ENCODE measurements at places on chromosomes 1 and 21.

DNA sequence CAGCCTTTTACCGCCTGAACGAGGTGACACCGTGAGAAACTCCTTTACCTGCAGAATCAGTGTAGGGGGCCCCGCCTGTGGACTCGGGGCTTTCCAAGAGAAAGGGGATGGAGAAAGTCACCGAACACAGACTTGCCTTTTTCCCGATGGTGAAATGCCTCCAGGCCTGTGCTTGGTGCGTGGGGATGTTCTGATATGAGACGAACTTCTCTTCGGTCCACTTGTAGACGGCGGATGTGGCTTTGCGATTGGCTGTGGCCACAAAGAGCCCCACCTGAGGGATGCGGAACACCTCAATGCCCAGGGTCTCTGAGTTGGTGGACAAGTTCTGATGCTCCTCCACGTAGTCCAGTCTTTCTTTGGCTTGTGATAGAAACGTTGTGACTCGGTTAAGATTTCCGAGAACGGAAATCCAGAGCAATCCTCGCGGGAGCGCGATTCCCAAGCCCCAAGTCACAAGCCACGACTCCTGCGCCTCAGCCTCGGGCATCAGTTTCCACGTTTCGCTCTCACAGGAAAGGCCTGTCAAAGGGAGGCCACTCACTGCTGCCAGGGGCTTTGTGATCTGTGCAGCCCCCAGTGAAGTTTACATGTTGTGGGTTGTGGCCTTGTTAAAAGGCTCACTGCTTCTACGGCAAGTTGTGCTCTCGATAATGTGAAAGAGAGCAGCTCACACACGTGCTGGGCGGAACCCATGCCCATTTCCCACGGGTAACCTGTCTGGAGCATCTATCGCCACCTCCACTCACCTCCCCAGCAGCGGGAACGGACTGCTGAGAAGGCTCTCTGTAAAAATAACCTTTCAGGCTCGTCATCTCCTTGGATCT, 12.6 kb downstream of the KRTAP10-1 start:
- no peak for DNase-seq

DNA sequence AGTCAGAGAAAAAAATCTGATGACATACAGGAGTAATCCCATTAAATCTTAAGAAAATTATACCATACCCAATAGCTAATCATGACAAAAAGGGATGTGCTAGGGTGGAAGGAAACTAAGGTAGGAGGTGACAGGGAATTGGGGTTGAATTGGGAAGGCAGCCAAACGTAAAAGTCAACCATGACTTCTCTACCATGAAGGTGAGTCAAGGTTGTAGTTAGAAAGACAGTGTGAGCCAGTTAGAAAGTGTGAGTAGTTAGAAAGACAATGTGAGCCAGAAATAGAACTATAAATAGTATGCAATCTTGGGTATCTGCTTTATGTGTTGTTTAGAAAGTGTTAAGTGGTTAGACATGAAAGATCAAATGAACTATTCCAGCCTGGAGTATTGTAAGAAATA, 556.8 kb downstream of the AGBL4 start:
- DNase-seq, result no peak

DNA sequence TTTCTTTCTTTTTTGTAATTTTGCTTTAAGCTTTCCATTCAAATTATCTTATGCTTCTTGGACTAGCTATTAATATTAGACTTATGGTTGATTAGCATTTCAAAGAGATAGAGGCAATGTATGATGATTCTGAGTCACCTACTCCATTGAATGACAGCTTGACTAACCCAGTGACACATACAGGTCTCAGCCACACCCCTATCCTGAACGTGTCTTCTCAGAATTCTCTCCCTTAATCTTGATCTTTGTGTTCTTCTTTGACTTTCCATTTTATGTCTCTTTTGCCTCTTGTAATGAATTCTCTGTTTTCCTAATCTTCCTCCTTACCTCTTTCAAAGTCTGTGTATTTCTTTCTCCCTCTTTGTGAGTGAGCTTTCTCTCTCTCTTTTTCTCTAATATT, 241.1 kb downstream of the PDE4B start:
- DNase-seq, result no peak

- DNase-seq, result no peak
Measured at GRCh38 chr1:88935522-88936222, 44.3 kb upstream of the GTF2B start.

GRCh38 chr1:160411271-160412027, 11.1 kb downstream of the VANGL2 start:
- no peak for DNase-seq

DNA sequence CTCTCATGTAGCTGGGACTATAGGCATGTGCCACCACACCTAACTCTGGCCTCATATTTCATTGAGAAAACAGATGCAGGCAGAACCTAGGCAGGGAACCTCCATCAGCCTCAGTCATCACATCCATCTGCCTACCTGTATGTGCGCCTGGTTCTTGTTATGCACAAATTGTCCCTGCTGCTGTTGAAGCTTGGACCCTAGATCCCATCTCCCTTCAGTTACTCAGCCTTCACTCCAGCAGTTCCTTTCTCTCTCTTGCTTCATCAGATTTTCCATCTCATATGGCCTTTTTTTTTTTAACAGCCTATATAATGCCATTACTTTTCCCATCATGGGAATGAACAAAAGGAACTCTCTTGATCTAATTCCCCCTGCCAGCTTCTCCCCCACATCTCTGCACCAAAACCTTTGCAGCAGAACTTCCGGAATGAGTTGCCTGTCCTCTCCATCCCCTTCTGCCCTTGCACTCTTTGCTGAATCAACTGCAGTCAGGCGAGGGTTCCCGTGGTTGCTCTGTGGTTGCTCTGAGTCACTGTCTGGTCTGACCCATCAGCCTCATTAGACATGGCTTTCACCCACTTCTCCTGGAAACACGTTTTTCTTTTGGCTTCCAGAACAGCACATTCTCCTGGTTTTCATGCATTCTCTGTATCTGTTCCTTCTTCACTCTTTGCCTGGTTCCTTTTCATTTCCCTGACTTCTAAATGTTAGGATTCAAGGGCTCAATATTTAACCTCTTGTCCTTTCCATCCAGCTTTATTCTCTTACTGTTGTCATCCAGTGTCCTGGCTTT, 41.5 kb downstream of the UBE4B start:
- peak; percentile 10 for DNase-seq

DNA sequence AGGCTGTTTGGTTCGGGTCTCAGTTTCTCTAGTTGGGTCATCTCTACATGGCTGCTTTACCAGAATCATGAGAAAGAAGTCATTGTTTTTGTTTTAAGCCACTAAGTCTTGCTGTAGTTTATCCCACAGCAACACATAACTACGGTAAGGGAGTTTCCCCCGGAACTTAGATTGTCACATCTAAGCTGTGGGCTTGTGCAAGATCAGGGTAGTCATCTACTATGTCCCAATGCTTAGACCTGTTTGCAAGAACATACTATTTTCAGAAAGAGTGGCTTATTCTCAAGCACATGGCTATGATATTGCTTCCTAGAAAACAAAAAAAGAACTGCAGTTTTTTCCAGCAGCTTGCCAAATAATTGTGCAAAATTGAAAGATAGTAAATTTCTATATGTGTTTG, 18.0 kb upstream of the OLIG2 start:
- no peak for DNase-seq

GRCh38 chr1:166721145-166721544, 118.1 kb upstream of the POGK start:
- no peak for DNase-seq

GRCh38 chr1:85148524-85149250, 52.1 kb downstream of the SYDE2 start:
- no peak for DNase-seq

- DNase-seq, result no peak
Measured at GRCh38 chr1:201251411-201251810, 31.9 kb upstream of the PKP1 start.

- DNase-seq, result no peak
Measured at GRCh38 chr1:227388214-227389168, 70.2 kb upstream of the CDC42BPA start.

DNA sequence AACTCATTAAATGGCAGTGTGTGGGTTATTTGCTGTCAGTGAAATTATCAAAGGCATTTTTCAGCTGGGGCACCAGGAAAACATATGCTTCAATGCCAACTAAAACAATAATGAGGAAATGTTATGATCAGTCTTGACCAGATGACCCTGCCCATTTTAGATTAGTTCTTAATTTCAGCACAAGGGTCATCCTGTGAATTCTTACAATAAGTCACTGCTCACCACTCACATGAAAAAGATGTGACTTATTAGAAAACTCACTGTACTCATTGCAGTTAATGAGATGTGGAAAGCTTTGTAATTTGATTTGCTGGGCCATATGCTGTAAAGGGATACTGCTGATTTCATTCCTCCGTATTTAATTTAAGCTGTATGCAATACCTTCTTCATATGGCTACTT, 178.5 kb upstream of the LMO4 start:
- no peak for DNase-seq

GRCh38 chr1:62746086-62746808, 37.7 kb upstream of the ATG4C start:
- no peak for DNase-seq

- no peak for DNase-seq
Measured at GRCh38 chr1:248739572-248740205, 15.9 kb downstream of the LYPD8 start.

DNA sequence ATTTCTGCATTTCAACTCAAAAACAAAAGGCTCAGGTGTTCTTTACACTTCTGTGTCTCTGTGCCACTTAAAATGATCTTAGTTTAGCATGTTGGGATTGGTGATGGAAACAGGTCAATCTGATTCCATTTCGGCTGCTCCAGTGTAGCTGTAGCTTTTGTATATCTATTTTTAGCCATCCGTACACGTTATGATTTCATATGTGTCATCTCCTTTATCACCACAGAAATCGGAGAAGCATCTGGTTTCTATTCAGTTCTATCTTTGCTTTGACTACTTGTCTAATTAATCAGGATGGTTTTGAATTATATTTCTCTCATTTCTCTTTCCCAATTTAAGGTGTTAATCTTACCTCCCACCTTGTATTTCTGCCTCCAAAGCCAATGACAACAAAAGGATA, 41.1 kb downstream of the RGS21 start:
- no peak for DNase-seq

DNA sequence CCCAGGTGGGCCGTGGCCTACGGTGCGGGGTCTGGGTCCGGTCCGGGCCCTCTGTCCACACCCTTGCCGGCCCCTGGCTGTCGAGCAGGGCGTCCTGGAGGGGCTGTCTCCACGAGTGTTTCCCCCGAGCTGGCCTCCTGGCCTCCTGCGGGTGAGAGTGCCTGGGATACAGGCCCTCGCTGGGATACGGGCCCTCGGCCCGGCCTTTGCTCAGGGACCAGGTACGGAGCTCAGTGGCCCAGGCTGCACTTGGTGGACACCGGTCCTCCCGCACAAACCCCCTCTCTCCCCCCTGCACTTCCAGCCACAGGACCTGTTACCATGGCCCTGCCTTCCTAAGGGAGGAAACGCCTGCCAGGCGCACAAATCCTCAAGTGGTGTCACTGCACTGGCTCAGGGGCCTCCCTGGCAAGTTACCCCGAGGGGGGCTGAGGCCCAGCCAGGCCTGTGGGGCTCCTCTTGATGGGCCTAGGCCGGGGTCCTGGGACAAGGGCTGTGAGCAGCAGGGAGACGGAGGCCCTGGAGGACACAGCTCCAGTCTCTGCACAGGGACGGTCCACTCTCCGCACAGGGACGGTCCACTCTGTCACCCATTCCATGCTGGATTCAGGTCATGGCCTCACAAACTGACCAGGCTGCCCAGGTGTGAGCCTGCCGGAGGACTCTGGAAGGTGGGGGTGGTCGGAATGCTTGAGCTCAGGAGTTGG, 18.2 kb upstream of the RNF223 start:
- DNase-seq, result no peak

GRCh38 chr1:30318413-30318812, 405.0 kb downstream of the MATN1 start:
- DNase-seq, result no peak

- DNase-seq, result no peak
Measured at GRCh38 chr1:47564570-47564969, 126.7 kb downstream of the FOXD2 start.

DNA sequence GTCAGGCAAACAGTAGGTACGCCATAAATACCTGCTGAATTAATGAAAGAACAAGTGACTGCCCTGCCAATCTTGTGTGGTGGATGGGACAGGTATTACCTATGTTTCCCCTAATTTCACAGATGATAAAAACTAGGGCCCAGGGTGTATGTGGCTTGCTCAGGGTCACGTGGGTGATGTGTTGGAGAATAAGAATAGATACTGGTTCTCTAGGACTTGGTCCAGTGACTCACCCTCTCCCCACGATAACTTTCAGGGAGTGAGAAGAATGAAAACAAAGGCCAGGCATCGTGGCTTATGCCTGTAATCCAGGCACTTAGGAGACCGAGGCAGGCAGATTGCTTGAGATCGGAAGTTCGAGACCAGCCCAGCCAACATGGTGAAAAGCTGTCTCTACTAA, 26.7 kb downstream of the SLC26A9 start:
- DNase-seq, result no peak

GRCh38 chr1:207020065-207020708, 12.4 kb downstream of the C1orf116 start:
- DNase-seq, result no peak

DNA sequence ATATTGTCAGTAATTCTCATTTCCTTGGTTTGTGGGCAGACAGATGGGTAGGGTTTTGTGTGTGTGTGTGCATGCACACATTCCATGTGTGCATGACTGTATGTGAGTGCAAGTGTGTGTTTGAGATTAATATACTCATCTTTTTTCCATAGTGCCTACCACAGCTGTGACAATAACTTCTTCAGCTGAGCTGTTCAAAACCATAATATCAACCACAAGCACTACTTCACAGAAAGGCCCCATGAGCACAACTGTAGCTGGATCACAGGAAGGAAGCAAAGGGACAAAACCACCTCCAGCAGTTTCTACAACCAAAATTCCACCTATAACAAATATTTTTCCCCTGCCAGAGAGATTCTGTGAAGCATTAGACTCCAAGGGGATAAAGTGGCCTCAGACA, 149.3 kb downstream of the ADGRL2 start:
- no peak for DNase-seq

GRCh38 chr1:184025242-184025675, 12.3 kb downstream of the COLGALT2 start:
- DNase-seq, result no peak

GRCh38 chr21:39518847-39519210, 67.1 kb downstream of the SH3BGR start:
- no peak for DNase-seq

- no peak for DNase-seq
Measured at GRCh38 chr1:36573445-36573844, 90.7 kb upstream of the CSF3R start.

GRCh38 chr1:168454211-168454815, 89.5 kb downstream of the XCL2 start:
- DNase-seq, result no peak

- DNase-seq, result no peak
Measured at GRCh38 chr1:230016159-230016558, 50.9 kb upstream of the GALNT2 start.

DNA sequence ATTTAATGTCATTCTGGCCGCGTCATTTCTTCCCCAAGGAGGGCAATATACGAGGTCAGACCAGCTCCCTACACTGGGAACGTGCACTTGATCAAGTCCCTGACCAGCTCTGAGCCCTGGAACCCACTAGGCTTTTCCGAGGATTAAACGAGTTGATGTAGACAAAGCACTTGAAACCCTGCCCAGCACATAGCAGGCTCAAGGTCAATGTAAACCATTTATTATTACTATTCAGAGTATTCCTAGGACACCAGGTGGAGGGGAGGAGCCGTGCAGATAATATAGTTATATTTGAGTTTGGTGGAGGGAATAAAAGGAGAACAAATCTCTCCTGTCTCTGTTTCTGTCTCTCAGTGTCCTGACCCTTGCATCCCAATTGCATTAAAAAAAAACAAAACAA, 174.1 kb upstream of the IGSF21 start:
- DNase-seq, result no peak

- DNase-seq, result no peak
Measured at GRCh38 chr21:44005593-44005992, 6.5 kb upstream of the TRAPPC10 start.

- no peak for DNase-seq
Measured at GRCh38 chr1:226706684-226707083, 32.4 kb downstream of the ITPKB start.

Data from stimulated activated CD4-positive, alpha-beta T cell treated with anti-CD3 and anti-CD28 coated beads, TNF-alpha, amount 100 ng/mL, for 1 hour (primary cell).